ENCODE measurements at places on chromosomes 16 and 17.

GRCh38 chr16:90001761-90002503 lies 17.3 kb downstream of the DBNDD1 start:
- no peak for DNase-seq

DNA sequence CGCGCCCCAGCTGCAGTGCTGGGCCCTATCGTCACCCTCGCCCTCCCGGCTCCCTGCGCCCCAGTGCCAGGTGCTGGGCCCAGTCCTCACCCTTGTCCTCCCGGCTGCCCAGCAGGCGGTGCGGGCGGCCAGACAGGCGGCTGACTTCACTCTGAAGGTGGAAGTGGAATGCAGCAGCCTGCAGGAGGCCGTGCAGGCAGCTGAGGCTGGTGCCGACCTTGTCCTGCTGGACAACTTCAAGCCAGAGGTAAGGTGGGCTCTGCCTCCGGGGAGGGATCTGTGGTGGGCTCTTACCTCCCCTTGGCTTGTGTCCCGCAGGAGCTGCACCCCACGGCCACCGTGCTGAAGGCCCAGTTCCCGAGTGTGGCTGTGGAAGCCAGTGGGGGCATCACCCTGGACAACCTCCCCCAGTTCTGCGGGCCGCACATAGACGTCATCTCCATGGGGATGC lies 17.9 kb downstream of the QPRT start:
- DNase-seq, result no peak

DNA sequence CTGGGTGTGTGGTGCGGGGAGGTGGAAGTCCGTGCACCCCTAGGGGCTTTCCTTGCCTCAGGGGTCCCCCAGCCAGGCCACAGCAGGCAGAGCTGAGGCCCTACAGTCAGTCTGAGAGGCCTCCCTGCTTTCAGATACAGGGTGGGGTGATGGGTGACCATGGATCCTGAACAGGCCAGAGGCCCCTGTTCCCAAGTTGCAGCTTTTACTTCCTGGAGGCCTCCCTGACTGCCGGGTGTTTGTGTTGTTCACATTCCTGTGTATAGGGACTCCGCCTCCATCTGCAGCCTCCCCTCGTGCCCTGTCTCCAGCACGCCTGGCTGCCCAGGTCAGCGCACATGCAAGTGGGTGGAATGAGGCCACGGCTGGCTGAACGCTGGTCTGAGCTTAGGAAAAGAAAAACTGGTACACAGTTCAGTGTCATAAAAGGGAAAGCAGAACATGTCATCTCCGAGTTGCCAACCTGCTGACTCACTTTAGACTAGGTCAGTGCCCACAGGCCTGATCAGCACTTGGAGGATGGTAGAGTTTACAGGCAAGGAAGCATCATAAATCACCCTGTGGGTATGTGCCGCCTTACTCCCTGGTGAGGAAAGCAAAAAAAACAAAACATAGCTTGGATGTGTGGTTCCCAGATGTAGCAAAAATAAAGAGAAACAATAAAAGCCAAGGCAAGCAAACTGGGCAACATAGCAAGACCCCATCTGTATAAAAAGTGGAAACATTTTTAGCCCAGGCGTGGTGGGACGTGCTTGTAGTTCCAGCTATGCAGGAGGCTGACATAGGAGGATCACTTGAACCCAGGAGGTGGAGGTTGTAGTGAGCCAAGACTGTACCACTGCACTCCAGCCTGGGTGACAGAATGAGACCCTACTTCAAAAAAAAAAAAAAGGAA lies 6.2 kb upstream of the SLC7A6 start:
- no peak for DNase-seq

DNA sequence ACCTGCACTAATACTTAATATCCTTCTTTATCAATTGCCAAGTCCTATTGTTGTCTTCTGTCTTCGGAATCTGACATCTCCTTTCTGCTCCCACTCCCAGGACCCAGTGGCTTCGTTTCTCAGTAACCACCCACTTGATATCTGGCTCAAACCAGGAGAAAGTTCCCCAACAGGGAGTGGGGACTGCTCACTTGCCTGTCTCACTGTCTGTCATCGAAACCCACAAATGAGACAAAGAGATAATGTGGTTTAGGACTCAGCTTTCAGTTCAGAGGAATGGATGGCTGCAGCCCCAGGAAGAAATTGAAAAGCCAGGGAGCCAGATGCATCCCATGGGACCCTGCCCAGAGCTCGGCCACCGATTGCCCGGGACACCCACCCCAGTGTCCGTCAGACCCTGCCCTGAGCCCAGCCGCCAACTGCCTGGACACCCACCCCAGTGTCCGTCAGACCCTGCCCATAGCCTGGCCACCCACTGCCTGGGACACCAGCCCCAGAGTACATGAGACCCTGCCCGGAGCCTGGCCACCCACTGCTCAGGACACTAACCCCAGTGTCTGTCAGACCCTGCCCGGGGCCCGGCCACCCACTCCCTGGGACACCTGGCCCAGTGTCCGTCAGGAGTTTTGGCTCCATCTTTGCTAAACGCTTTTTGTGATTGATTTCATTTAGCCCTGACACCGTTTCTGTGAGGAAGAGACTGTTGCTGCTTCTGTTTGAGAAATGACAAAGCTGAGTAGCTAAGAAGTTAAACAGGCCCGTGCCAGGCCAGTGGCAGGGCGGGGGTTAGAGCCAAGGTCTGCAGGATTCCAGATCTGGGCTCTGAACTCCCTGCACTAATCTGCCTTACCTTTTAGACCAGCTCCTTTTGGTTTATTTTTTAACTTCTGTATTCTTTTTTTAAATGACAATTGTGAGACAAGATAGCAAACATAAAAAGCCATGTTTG lies 251.4 kb downstream of the PHKB start:
- no peak for DNase-seq

DNA sequence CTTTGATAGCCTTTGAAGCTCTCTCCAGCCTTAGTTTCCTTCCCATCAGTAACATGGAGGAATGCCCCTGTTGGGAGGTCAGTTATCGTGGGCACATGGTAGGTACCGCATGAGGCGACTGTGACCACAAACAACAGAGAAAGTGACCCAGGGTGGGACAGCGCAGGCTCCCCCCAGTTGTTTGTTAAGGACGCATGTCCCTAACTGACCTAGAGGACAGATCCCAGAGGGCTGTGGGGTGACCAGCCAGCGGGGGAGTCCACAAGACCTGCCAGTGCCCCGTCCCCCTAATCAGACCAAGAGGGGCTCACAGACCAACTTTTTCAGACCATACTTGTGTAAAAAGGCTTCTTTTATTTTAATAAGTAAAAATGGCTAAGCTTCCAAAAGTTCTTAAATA lies 22.3 kb downstream of the KATNB1 start:
- no peak for DNase-seq

DNA sequence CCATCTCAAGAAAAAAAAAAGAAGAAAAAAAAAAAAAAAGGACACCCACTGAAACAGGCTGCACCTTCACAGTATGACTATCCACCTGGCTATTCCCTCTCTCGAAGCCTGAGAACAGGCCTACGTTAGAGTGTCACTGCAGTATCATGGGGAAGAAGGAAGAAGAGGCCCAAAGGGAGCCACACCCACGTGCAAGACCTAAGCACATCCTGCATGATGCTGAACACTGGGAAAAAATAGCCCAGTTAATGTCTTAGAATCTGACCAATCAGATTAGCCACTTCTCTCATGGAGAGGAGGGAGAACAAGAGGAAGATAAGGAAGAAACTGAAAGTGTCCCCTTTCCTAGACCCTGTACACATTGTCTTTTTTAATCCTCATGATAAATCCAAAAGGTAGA lies 19.5 kb upstream of the MED13 start:
- no peak for DNase-seq

DNA sequence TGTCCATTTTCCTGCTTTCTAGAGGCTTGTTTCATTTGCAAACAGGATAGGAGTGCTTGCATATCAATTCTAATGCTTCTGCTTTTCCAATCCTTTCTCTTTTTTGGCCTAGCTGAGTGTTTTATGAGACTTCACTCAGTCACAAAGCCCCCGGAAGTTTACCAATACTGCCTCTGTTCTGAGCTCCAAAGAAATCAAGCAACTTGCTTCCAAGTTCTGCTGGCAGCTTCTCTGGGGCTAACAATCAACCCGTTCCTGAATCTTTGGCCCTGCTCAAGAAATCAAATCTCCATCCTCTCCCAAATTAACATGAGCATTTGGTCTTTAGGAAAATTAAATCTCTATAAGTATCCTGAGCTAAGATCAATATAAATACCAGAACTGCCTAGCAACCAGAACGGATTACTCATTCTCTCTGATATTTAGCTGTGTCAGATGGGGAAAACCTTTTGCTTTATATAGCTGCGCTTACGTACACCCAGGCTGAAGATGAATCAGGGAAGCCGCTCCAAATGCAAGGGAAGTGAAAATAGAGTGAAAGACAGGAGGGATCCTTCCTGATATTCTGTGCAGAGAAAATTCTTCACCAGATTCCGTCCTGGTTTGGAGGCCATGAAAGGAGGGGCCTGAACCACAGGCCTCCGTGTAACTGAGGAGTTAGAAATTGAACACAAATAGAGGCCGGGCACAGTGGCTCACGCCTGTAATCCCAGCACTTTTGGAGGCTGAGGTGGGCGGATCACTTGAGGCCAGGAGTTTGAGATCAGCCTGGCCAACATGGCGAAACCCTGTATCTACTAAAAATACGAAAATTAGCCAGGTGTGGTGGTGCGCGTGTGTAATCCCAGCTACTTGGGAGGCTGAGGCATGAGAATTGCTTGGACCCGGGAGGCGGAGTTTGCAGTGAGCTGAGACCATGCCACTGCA lies 23.3 kb upstream of the GRB2 start:
- no peak for DNase-seq

GRCh38 chr17:69043098-69043734 lies 17.5 kb downstream of the ABCA9 start:
- no peak for DNase-seq

- DNase-seq, result no peak
These were observed 11.4 kb downstream of the CFAP97D1 start for GRCh38 chr17:43791589-43791988.

DNA sequence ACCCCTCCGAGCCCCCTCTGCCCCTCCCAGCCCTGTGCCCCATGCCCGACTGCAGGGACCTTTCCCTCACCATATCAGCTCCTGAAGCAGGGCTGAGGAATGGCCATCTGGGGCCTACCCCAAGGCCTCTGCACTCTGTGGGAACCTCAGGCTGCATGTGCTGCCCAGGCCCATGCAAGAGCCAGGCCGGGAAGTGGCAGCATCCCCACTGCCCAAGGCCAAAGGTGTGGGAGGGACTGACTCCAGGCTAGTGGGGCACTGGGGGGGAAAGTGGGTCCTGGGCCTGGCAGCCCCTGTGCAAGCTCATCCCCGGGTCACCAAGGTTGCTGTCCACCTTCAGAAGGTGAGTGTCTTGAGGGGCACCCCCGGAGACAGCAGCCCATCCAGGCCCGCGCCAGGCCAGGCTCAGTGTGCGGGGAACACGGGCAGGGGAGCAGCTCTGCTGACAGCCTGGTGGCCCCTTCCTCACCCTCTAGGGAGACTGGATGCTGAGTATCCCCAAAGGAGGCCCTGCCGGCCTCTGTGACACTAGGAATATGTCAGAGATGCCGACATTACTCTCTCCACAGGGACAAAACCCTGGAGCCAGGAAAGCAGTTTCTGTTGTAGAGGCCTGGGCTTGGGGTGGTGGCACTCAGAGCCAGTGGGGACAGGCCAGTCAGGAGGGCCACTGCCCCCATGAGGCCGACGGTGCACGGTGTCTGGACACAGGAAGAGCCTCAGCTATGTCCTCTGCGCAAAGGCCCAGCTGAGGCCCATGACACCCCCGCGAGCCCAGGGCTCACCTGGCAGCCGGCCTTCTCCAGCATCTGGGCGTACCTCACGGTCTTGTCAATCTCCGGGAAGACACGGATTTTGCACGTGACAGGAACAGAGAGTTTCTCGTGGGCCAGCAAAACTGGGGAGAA lies 3.3 kb downstream of the DUS1L start:
- no peak for DNase-seq

DNA sequence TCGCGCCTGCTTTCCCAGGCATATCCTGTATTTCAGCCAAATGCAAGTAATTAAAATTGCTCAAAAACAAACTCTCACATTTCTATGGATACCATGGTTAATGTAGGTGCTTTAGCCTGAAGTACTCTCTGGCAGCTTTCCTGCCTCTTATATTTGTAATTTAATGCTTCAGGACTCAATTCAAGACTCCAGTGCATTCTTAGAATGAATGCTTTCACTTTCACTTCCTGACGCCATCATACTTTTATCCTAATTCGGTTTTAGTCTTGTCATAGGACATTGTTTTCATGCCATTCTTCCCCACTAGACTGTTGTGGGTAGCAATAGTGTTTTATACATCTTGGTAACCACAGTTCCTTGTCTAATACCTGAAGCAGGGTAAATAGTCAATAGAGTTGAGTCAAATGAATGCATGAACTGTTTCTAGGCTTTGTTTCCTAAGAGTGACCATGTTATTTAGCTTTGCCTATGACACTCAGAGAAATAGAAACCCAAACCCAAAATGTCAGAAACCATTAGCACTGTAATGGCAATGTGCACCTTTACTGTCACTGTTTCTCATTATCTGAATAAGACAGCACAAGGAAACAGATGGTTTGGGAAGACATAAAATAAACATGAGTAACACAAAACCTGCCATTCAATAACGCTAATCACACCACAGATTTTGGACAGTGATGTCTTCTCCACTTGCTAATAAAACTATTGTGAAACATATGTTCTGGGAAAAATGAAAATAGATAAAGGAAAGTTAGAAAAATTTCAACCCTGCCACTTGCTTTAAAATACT lies 705.5 kb downstream of the CDH11 start:
- DNase-seq, result no peak

- no peak for DNase-seq
These were observed 40.0 kb upstream of the DLX4 start for GRCh38 chr17:49928837-49929475.

GRCh38 chr16:85535352-85536072 lies 77.6 kb upstream of the GSE1 start:
- DNase-seq, result no peak

Data from stimulated activated CD8-positive, alpha-beta memory T cell treated with anti-CD3 and anti-CD28 coated beads, Interleukin-15, amount 100 ng/mL, for 1 hour (primary cell).